ENCODE measurements at places on chromosomes 5 and 9. TPM values are rescaled to one million over a fixed set of nuclear protein-coding genes. Genes with fewer than 3 reads are reported as not detected.
A peak's percentile ranks its signal among the peaks of the same experiment; 100 is the strongest.

DNA sequence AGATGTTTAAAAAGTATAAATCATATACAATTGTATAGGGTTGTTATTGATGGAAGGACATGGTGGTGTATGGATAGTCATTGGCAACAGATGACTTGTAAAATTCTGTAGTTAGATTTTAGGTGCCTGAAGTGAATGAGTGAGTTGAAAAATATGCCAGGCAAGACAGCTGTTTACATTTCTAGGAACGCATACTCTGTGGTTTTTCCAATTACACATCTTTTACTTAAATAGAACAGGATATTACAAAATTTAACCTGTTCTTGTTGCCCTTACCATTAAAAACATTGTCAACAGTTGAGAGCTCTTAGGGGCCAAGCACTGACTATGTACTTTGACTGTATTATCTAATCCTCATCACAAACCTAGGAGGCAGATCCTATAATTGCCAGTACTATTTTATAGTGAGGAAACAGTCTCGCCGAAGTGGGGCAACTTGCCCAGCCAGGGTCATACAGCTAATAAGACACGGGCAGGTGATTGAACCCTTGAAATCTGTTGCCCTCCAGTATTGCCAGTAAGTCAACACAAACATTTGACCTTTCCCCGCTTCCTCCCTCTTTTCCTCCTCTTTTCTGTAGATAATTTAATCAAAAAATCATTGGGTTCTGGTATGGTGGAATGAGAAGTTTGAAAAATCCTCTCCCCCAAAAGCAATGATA, 88.6 kb downstream of the MACROH2A1 start:
- no peak for DNase-seq

The WDR38 gene
- 0.79 TPM for total RNA-seq

- no peak for DNase-seq
Measured at GRCh38 chr5:10612251-10612650, 48.4 kb downstream of the ANKRD33B start.

DNA sequence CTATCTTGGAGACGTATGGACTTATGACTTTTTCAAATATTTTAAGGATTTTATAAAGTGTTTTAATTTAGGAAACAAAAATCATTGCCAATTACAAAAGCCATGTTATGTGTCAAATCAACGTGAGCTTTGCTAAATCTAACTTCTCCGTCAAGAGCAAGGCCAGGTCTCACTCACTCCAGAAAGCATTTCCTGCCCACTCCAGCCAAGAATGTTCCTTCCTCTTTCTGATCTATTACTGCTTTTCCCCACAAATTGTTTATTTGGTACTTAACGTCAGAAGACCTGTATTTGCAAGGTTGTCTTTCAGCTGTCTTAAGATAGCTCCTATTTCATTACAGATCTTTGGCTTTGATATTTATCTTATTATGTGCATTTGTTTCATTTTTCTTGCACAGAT, 193.5 kb upstream of the HAPLN1 start:
- DNase-seq = no peak

The FLT4 gene
- 23.8 TPM for total RNA-seq

DNA sequence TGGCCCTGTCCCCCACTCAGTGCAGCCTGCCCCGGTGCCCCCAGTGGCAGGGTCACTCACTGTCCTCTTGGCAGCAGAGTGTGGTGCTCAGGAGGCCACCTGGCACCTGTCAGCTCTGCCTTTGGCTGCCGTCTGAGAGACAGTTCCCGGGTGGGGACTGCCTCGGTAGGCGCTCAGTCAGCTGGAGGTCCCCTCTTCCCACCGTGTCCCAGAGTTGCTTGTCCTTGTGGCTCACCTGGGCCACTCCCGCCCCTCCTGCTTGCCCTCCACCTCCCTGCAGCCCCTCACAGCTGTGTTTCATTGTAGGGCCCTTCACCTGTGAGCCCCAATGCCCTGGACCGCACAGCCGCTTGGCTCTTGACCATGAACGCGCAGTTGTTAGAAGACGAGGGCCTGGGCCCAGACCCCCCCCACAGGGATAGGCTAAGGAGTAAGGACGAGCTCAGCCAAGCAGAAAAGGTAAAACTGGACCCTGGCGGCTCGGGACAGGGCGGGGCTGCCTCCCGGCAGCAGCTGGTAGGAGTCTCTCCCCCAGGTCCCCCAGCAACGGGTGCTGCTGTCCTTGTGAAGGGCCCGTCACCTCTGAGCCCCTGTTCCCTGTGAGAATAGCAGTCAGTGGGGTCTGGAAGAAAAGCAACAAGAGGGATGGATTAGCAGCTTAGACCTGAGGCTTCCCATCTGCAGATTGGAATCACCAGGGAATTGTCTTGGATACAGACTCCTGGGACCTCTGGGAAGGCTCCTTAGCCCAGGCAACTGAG, 122.7 kb downstream of the DAB2IP start:
- DNase-seq = no peak

- DNase-seq = no peak
Measured at GRCh38 chr9:128764361-128764760, 7.4 kb downstream of the ZER1 start.

The PRLR gene
- 15.8 TPM for total RNA-seq

The C5orf46 gene
- not detected for total RNA-seq

The OTULINL gene
- 3.8 TPM for total RNA-seq

The PITX1 gene
- total RNA-seq = not detected

The PELO gene
- total RNA-seq = 28.6 TPM

GRCh38 chr5:66223637-66224036, 79.5 kb downstream of the SREK1 start:
- peak; percentile 49 for DNase-seq

The FBP2 gene
- total RNA-seq = not detected

All from uterus (tissue), 4 donors.